ENCODE measurements at places on chromosomes 1 and 21.

DNA sequence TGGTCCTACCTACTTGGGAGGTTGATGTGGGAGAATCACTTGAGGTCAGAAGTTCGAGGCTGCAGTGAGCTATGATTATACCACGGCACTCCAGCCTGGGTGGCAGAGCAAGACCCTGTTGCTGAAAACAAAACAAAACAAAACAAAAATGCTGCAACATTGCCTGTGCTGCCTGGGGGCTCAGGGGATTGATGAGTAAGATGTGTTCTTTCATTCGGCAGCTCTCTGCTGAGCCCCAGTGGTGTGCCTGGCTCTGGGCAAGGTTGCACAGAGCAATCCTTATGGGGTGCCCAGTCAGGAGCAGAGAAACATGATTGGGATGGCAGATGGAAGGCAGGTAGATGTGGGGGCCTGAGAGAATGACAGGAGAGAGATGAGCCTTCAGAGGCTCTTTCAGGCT, 28.6 kb upstream of the KDM4A start:
- DNase-seq: no peak

GRCh38 chr1:48309564-48310082, 87.1 kb downstream of the SLC5A9 start:
- DNase-seq: no peak

- no peak for DNase-seq
Measured at GRCh38 chr1:190578526-190578925, 100.9 kb upstream of the BRINP3 start.

DNA sequence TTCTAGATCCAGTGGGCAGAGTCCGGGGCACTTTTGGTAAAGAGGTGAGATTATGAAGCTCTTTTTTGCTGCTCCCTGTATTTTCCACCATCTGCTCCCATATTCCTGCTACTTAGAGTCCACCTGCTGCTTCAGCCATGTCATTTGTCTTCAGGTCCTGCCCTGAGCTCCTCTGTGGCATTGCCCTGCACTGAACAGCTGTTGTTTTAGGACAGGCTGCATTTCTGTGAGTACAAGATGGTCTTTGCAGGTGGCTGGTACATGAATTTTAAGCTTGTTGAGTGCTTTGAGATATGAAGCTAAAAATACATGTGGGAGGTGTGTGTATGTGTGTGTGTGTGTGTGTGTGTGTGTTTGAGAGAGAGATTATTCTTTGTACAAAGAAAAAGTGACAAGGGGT, 21.9 kb downstream of the MT1HL1 start:
- DNase-seq: no peak

DNA sequence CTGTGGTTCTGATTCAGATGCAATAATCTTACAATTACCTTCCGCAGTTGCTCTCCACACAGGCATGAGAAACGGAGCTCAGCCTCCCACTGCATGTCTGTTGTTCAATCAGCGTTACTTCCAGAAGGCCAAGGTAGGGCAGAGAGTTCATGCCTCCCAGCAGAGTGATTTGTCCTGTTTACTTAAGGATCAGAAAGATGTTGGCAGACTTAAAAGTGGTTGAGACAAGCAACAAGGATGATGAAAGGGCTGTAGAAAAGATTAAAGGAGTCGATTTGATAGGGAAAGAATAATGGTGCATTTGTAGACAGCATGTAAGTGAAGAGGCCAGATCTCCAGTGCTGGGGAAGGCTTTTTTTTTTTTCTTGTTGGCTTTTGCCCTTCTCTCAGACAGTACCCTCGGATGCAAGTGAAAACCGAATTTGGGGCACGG, 26.6 kb downstream of the ARMH1 start:
- no peak for DNase-seq

- DNase-seq: no peak
Measured at GRCh38 chr1:221025956-221026355, 146.7 kb downstream of the HLX start.

DNA sequence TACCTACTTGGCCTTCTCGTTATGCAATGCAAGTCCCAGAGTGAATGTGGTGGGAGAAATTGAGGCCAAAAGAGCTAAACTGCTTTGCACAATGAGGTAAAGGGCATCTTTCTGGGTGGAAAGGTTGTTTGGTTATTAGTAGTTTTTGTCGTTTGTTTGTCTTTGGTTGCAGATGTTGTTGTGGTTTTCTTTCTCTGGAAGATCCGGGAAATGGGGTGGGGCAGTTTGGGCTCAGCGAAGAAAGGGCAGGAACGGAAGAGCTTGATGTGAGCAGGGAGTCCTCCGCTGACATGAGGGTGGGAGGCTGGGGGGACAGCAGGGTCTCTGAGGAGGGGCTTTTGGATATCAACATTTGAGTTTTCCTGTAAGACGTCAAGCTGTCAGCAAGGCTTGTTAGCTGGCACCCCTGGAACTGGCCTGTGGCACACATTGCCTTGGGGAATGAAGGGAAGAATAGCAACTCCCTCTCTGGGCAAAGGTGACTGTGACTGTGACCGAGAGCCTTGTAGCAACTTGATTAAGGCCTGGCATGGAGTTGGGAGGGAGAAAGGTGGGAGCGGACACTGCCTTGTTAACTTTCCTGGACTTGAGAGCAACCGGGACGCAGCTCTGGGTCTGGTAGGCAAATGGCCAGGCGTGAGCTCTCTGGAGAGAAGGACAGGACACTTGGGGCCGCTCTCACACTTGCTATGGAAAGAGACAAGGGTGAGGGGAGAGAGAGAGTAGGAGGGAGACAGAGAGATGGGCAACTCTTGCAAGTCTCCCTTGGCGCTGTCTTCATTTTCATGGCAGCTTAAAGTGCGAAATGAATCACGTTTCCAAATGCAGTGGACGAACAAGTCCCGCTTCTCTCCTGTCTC, 15.4 kb upstream of the OPRD1 start:
- DNase-seq: no peak

DNA sequence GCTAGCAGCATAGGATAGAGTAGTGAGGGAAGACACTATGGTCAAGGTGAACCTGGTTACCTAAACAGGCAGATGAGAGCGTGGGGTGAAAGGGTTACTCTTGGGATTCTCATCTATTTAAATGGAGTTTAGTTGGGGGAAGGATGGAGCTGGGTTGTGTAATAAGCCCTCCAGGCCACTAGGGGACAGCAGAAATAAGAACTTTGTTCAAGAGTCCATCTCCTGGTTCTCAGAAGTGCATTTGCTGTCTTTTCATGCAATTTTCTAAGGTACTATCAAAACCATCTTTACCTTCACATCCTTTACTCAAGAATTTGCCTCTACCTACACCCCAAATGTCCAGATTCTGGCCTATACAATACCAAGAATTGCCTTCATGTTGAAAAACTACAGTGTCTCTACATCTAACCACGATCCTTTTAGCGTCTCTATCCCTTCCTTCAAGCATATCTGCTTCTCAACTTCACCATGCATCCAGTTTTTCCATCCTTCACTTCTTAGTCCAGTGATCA, 28.0 kb downstream of the SLAMF1 start:
- no peak for DNase-seq

DNA sequence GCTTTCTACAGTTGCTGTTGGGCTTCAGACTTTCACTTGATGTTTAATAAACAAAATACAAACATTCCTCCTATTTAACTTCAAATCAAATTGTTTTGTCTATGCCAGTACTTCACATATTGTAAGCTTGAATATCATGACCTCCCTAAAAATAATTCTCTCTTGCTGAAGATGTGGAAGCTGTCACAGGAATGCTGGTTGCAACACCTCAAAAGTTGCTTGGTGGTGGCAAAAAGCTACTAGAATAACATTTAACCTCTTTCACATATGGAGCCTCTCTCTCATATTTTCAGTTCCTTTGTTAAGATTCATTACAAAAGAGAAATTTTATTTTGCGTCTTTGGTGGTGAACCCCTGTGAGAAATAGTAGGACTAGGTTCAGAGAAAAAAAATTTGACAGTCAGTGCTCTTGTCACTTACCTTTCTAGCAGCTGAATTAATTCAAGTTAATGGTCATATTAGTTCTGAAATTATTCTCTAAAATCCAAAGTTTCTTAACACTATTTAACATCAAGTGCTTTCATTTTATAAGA, 25.5 kb upstream of the F13B start:
- DNase-seq: no peak

DNA sequence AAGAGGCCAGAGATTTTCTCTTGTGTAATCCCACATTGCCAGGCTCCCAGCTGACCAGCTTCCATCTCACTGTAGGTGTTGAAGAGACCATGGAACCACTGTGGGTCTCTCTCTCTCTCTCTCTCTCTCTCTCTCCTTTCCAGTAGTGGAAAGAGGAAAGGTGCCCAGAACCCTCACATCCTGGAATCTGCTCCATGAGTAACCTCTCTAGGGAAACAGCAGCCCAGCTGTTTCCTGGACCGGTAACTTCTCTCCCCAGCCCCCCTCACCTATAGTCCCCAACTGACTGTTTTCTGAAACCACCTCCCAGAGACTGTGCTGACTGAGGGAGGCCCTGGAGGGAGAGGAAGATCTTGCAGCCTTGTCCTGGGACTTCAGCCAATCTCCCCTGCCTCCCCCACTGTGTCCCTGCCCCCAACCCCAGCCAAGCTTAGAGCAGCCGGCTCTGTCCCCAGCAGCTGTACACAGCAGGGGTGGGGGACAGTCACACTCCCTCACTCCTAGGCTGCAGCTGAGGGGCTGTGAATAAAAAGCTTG, 20.6 kb upstream of the SLC45A3 start:
- no peak for DNase-seq

GRCh38 chr1:5889901-5890300, 102.3 kb downstream of the NPHP4 start:
- no peak for DNase-seq

GRCh38 chr1:24503059-24503751, 569 bp downstream of the RCAN3 start:
- DNase-seq: no peak

DNA sequence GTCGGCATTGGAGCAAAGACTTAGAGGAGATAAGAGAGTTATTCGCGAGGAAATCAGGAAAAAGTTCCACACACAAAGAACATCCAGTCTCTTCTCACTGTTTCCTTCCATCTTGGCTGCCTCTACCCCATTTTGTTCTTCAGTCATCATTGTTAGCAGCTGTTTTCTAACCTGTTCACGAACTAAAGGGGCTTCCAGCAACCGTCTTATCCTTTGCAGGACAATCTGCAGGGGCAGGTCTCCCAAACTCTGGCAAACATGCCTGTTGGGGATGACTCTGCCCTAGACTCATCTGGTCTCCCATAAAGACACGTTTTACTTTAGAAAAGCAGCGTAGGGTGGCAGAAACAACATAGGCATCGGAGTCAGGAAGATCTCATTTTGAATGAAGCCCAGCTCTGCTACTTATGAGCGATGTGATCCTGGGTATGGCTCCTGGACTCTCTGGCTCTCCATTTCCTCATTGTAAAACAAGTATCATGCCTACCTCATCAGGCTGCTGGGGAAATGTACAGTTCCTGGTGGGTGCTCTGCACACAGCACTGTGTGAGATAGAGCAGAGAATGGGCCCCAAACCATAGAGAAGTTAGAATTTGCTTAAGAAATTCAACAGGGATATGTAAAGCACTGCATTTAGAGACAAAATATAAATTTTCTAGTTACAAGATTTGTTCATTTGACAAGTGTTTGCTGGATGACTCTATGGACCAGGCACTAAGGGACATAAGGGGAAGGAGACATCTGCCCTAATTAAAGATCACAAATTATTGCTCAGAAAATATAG, 59.7 kb downstream of the MEF2D start:
- no peak for DNase-seq

DNA sequence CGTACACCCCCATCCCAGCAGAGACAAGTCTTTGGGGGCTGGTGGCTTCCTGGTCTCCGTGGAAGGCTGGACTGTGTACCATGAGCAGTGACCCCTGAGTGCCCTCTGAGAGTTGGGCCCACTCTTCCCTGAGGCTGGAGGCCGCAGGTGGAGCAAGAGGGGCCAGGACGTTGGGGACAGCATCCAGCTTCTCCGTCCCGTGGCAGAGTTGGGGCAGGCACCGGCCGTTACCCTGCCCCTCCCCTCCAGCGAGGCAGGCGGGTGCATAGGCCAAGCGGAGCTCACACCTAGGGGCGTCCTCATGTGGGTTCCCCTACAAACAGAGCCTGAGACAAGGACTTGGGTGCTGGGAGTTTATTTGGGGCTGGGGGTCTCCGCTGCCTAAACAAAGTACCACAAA, 14.0 kb downstream of the GABRD start:
- no peak for DNase-seq

- DNase-seq: no peak
Measured at GRCh38 chr1:81420760-81421159, 380.0 kb upstream of the ADGRL2 start.

- no peak for DNase-seq
Measured at GRCh38 chr1:225410036-225410435, 17.8 kb downstream of the LBR start.

DNA sequence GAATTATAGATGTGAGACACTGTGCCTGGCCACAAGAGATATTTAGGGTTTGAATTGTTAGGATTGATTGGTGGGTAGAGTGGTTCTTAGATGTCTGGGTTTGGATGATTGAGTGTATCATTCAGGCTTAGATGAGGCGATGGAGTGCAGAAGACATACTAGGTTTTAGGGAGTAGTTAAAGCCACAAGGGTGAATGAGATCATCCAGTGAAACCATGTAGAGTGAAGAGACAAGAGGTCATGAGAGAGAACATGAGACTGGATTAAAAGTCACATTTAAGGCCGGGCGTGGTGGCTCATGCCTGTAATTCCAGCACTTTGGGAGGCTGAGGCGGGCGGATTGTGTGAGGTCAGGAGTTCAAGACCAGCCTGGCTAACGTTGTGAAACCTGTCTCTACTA, 37.2 kb downstream of the ZFYVE9 start:
- DNase-seq: no peak

- DNase-seq: no peak
Measured at GRCh38 chr1:204775546-204775945, 90.0 kb upstream of the LRRN2 start.

DNA sequence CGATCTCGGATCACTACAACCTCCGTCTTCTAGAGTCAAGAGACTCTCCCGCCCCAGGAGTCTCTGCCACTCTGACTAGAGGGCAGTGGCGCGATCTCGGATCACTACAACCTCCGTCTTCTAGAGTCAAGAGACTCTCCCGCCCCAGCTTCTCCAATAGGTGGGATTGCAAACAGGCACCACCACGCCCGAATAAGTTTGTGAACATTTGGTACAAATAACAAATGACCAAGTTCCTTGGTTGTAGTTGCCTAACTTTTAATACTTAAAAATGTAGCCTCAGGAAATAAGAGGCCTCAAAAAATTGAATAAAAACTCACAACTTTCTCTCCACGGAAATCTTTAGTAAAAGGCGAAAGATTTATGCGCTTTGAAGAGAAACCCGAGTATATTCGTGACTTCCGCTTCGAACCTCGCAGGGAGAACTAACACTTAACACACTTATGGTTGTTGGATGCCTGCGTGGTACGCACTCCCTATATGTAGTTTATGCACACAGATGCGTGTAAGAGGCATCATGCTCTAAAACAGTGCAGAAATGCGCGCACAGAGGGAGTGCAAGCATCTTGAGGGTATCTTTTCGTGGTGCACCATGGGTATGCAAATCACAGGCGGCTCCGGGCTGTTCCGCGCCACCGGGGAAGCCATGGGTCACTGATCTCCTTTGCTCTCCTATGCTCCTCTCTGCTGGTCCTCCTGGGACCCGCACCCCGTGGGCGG, 11.4 kb downstream of the BTBD19 start:
- peak; percentile 83 for DNase-seq

- DNase-seq: no peak
Measured at GRCh38 chr21:31517664-31518414, 141.7 kb upstream of the SOD1 start.
